ENCODE measurements at places on chromosomes 11 and 22.
A peak's percentile ranks its signal among the peaks of the same experiment; 100 is the strongest.

DNA sequence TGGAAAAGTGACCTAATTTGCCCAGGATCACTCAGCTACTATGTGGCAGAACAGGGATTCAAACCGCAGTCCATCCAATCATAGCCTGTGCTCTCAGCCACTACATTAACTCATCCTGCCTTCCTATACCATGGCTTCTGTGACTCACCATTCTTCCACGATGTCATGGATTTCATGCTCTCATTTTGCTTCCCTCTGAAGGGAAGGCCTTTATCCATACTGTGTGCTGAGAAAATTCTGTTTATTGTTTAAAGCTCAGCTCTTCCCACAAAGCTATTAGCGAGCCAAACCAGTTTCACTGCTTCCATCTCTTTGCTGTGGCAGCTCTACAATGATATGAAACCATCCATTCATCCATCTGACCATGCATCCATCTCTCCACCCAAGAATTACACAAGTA, 289.9 kb downstream of the TENM4 start:
- no peak for DNase-seq

GRCh38 chr11:129295746-129296145, 79.9 kb upstream of the BARX2 start:
- no peak for DNase-seq

GRCh38 chr11:129315781-129316579, 59.7 kb upstream of the BARX2 start:
- DNase-seq: peak; percentile 65

- peak; percentile 82 for DNase-seq
Measured at GRCh38 chr11:1486054-1486825, at the start of gene MOB2. Gene MOB2, minus strand, starts transcription at chr11:1486779. Its CDS starts 223 bp downstream, at chr11:1486556.

DNA sequence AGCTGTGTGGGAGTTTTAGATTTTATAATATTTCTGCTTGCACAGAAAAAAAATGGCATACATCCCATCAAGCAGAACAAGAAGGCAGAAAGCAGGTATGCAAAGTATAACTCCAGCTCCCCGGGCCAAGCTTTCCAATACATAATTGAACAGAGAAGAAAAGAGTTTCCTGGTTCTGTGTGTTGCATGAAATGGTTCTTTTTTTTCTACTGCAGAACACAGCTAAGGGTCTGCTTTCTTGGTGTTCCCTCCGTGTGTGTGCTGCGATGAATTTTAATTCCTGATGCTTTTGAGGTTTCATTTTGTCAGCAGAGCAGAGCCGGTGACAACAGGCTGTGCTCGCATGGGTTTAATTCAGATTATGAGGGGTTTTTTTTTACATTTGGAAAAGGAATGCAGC, 70.7 kb upstream of the TTC12 start:
- DNase-seq: peak; percentile 27

DNA sequence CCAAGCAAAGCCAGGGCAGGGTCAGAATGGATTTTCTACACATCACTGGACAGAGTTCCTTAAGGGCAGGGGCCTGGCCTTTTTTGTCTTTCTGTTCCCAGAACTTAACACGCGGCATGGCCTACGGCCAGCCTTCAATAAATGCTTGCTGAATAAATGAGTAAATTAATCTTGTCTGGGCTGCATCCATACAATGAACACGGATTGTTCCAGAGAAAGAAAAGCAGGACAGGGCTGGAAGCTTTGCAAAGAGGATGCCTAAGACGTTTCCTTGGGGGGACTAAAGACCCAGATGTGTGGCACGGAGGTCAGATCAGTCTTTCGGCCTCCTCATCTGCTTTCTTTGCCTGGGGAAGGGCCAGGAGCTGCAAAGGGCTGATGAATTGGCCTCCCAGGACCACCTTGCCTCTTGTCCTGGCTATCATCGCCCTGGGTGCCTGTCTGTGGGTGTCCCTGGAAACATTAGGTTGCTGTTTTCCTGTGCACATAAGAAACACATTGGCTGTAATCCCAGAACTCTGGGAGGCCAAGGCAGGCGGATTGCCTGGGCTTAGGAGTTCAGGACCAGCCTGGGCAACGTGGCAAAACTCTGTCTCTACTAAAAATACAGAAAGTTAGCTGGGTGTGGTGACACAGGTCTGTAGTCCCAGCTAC, 20.8 kb upstream of the RFPL3 start:
- peak; percentile 25 for DNase-seq

- DNase-seq: no peak
Measured at GRCh38 chr11:293852-294661, 5.1 kb downstream of the PGGHG start.

DNA sequence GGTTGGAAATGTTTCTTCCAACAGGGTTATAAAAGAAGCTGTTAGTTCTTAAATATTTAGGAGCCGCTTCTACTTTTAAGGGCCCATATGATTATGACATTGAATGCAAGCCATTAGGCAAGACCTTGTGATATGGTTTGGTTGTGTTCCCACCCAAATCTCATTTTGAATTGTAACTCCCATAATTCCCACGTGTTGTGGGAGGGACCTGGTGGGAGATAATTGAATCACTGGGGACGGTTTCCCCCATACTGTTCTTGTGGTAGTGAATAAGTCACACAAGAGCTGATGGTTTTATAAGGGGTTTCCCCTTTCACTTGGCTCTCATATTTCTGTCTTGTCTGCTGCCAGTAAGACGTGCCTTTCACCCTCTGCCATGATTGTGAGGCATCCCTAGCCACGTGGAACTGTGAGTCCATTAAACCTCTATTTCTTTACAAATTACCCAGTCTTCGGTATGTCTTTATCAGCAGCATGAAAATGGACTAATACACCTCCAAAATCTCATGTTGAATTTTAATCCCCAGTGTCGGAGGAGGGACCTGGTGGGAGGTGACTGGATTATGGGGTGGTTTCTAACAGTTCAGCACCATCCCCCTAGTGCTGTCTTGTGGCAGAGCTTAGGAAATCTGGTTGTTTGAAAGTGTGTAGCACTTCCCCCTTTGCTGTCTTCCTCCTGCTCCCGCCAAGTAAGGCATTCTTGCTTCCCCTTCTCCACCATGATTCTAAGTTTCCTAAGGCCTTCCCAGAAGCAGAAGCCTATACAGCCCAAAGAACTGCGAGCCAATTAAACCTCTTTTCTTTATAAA, 4.3 kb downstream of the CD59 start:
- no peak for DNase-seq

DNA sequence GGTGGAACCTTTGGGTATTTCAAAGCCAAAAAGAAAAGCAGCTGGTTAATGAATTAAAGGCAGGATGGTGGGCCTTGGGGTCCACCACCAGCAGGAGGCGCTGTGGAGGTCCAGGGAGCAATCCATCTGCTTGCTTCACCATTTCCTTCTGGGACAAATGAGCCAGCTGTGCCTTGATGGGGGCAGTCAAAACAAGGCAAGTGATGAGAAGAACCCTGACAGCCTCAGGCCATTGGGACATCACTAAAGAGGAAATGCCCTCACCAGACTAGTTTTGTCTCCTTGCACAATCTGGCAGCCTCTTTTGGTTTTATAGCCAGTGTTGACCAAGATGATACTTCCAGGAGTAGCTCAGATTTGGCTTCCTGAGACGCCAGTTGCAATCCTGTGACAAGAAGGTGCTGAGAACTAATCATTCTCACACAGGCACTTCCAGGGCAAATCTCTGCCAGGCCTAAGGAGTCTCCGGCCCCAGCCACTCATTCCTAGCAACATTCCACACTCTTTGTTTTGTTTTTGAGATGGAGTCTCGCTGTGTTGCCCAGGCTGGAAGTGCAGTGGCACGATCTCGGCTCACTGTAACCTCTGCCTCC, 38.2 kb upstream of the WEE1 start:
- DNase-seq: peak; percentile 54

GRCh38 chr11:17777738-17778091, 43.1 kb downstream of the KCNC1 start:
- DNase-seq: no peak

DNA sequence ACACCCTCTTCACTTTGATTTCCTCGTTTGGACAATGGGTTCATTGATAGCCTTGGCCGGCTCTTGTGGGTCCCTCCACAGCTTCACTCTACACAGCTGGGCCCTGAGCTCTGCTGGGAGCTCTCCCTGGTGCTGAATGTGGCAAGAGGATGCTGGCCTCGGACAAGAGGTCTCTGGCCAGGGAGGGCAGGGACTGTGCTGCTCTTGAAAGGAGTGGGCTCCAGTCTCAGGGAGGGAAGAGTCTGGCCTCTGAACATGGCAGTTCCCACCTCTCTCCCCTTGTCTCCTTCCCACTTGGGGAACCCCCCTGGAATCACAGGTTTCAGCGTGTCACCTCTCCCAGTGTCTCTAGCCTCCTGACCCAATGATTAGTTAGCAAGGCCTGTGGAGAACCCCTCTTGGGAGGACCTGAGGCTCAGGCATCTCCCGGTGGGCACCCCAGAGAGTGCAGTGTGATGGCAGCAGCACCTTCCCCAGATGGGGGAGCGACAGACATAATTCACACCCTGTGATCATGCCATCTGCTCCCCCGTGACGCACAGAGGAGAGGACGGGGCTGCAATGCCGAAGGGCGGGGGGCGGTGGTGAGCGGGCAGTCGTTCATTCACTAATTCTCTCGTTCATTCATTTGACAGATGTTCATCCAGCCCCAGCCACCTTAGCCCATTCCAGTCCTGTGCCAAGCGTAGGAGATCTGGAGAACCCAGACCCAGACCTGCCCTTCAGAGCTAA, 2.8 kb upstream of the CABP7 start:
- peak; percentile 92 for DNase-seq

- no peak for DNase-seq
Measured at GRCh38 chr11:11046781-11047180, 188.9 kb upstream of the ZBED5 start.

DNA sequence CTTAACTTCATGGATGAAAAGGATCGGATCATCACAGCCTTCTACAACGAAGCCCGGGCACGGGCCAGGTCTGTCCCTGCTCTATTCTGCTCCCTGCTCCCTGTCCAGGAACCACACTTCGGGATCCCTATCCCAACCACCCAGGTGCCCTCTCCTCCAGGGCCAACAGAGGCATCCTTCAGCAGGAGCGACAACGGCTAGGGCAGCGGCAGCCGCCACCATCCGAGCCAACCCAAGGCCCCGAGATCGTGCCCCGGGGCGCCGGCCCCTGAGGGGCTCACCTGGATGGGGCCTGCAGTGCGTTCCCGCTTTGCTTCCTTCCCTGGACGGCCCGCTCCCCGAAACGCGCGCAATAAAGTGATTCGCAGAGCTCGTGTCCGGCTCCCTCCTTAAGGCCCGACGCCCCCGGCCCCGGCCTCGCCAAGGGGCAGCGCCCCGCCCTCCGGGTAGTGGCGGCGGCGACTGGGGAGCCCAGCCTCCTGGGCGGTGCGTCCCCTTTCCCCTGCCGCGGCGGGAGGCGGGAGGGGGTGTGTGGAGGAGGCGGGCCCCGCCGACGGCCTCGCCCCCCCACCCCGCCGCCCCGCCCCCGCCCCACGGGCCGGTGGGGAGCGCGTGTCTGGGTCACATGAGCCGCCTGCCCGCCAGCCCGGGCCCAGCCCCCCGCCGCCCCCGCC, at the start of gene VEGFB:
VEGFB (plus strand) TSS at position 672 of the 674 bp plus-strand sequence. CDS start 250 bp downstream, outside the sequence.
- DNase-seq: peak; percentile 84

- no peak for DNase-seq
Measured at GRCh38 chr11:14551380-14551779, 31.2 kb upstream of the PSMA1 start.

Measured in tongue (tissue), 3 donors.